Osteoblast (primary cell): ENCODE measurements at places on chromosomes 16 and 17. TPM values are rescaled to one million over a fixed set of nuclear protein-coding genes. Genes with fewer than 3 reads are reported as not detected.

Gene SCNN1G
- total RNA-seq, result not detected in 2 replicates

Gene TAT
- under 0.01 TPM in 1 of 2 replicates, not detected in the other for total RNA-seq

Gene PERCC1
- total RNA-seq, result not detected in 2 replicates

Gene SMPD3
- 0.72 TPM in 1 of 2 replicates, not detected in the other for total RNA-seq

Gene TBC1D3G
- 2.9 TPM in 1 of 2 replicates, not detected in the other for total RNA-seq

Gene ZDHHC1
- total RNA-seq, result 9.0 and 13.3 TPM in 2 replicates

- no peaks in the 10 kb centered on the region for H3K27me3 ChIP-seq
- peaks cover 68% of the 10 kb centered on the region for H3K4me1 ChIP-seq
- no peaks in the 10 kb centered on the region for H3K36me3 ChIP-seq
- peak; percentile 6 for DNase-seq
- peak overlapping the region; percentile 87 for H3K27ac ChIP-seq
Measured at GRCh38 chr17:40112191-40112711, 9.5 kb upstream of the MSL1 start.

DNA sequence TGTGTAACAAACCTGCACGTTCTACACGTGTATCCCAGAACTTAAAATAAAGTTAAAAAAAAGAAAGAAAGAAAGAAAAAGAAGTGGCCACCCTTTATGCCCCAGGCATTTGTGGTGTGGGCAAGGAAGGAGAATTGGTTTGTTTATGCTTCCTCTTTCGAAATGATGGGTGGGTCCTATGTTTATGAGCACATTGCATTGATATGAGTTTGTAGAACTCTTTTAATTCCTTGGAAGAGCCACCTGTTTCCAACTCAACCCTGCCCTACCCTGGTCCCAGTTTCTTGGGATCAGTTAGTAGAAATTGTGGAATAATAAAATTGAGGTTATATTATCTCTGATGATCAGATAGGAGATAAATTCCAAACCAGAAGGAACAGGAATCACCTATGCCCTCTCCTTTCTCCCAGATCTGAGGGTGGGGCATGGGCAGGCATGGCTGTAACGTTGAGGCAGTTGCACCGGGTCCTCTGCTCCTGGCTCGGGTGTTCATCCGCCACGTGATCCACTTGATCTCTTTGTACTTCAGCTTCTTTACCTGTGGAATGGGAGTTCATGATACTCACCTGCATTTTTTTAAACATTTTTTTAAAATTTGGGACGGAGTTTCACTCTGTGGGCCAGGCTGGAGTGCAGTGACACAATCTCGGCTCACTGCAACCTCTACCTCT, 15.9 kb downstream of the CHAD start:
- H3K36me3 ChIP-seq, result no peaks in the 10 kb centered on the region
- H3K4me3 ChIP-seq, result no peak overlapping the region
- H3K4me1 ChIP-seq, result no peaks in the 10 kb centered on the region
- H3K27ac ChIP-seq, result no peak overlapping the region
- H3K27me3 ChIP-seq, result no peaks in the 10 kb centered on the region

GRCh38 chr16:31200821-31201568, 1.6 kb downstream of the PYCARD start:
- H3K27ac ChIP-seq, result no peak overlapping the region
- DNase-seq, result peak; percentile 83
- peaks cover 27% of the 10 kb centered on the region for H3K36me3 ChIP-seq
- no peak overlapping the region for H3K4me3 ChIP-seq
- H3K27me3 ChIP-seq, result no peaks in the 10 kb centered on the region
- peaks cover 11% of the 10 kb centered on the region for H3K4me1 ChIP-seq

DNA sequence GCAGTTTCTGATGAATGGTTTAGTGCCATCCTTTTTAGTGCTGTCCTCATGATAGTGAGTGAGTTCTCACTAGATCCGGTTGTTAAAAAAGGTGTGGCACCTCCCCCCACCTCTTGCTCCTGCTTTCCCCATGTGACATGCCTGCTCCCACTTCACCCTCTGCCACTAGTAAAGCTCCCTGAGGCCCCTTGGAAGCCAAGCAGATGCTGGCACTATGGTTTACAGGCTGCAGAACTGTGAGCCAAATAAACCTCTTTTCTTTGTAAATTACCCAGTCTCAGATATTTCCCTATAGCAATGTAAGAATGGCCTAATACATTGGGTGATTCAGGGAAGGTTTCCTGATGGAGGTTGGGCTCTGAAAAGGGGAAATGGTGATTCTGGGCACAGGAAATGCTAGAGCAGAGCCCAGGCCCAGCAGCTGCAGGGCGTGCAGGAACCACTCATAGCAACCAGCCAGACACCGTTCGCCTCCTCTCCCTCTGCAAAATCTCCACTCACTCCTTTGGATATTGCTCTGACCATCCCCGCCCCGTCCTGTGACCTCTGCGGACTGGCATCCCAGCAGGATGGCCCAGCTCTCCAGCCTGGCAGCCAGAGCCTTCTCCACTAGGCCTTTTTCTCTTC, 2.6 kb upstream of the ADORA2B start:
- no peaks in the 10 kb centered on the region for H3K36me3 ChIP-seq
- no peak overlapping the region for H3K4me3 ChIP-seq
- H3K27ac ChIP-seq, result no peak overlapping the region
- peaks cover 17% of the 10 kb centered on the region for H3K4me1 ChIP-seq
